ENCODE measurements at places on chromosomes 16 and 17. TPM values are rescaled to one million over a fixed set of nuclear protein-coding genes. Genes with fewer than 3 reads are reported as not detected.
A peak's percentile ranks its signal among the peaks of the same experiment; 100 is the strongest.

- no peak for DNase-seq
- H3K27me3 ChIP-seq, result no peaks in the 10 kb centered on the region
- H3K36me3 ChIP-seq, result no peaks in the 10 kb centered on the region
- H3K27ac ChIP-seq, result no peak overlapping the region
- H3K4me3 ChIP-seq, result no peak overlapping the region
- no peaks in the 10 kb centered on the region for H3K4me1 ChIP-seq
These were observed 20.5 kb downstream of the MYO15A start for GRCh38 chr17:18129041-18129502.

KANSL1 gene
- 28.9 TPM for total RNA-seq

DNA sequence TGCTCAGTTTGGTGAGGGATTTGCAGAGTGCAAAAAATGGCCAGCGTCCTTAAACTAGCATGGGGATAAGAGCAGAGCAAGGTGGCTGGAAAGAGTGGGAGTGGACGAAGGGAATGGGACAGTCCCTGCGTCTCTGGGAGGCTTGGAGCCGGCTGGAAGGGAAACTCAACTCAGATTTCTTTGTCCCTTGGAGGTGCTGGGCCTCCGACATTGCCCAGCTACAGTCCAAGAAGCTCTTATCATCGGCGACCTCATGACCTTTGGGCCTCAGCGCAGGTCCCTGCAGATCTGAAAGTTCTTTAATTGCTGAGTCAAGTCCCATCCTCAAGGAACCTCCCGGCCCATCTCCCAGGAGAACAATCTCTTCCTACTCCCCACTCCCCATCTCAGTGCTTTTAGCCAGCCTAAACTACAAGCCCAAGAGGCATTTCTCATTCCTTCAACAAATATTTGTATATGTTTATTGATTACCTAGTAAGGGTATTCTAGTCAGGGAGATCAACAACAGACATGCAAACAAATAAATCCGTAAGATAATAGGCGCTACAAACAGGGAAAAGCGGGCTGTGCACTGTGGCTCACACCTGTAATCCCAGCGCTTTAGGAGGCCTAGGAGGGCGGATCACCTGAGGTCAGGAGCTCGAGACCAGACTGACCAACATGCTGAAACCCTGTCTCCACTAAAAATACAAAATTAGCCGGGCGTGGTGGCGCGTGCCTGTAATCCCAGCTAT lies 985 bp upstream of the TMEM107 start:
- no peaks in the 10 kb centered on the region for H3K4me1 ChIP-seq
- H3K36me3 ChIP-seq, result no peaks in the 10 kb centered on the region
- peak overlapping the region; percentile 59 for H3K4me3 ChIP-seq
- no peak for DNase-seq
- no peaks in the 10 kb centered on the region for H3K27me3 ChIP-seq

DNA sequence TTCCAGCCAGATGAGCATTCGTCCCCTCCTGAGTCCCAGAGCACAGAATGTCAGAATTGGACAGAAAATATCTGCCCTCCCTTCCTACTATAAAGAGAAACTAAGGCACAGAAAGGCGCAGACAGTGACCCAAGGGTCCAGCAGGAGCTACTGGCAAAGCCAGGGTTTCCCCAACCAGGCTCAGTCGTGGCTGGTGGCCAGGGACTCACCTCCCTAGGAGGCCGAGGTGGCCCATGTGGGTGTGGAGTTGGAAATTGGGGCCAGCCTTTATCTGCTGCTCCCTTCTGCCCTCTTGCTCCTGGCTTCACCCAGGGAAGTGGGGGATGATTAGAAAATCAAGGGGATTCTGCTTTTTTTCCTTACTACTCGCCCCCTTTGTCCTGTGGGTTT lies 1.1 kb downstream of the DRC7 start:
- DNase-seq, result no peak
- no peaks in the 10 kb centered on the region for H3K36me3 ChIP-seq
- no peak overlapping the region for H3K4me3 ChIP-seq
- H3K27ac ChIP-seq, result no peak overlapping the region
- no peaks in the 10 kb centered on the region for H3K4me1 ChIP-seq

DNA sequence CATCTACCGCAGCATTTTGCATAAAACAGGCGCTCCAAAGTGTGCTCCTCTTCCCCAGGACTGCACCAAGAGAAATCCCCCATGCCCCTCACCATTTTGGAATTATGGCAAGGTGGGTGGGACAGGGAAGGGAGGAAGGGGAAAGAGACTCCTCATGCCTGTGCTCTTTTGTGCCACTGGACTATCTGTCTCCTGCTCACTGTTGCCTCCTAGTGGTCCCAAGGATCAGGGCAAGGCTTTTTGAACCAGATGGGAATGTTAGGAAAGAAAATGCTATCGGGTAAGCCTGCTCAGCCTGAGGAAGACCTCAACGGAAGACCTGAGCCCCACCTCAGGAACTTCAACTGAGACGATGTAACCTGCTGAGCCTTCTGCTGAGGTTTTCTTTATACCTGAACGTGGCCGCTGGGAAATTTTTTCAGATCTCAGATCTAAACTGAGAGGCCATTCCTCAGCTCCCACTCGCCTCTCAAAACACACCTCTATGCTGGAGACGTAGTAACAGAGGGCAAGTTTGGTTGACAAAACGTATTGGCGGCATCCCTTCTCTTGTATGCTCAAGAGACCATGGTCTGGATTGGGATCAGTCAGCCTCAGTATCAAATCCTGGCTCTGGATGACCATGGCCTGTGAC lies 58.3 kb downstream of the SPACA3 start:
- H3K4me1 ChIP-seq, result no peaks in the 10 kb centered on the region
- no peak overlapping the region for H3K27ac ChIP-seq
- H3K4me3 ChIP-seq, result no peak overlapping the region
- H3K36me3 ChIP-seq, result no peaks in the 10 kb centered on the region
- peak; percentile 42 for DNase-seq

- DNase-seq, result no peak
- H3K4me3 ChIP-seq, result no peak within 1 kb of the TSS
- no peaks in the 10 kb centered on the region for H3K27me3 ChIP-seq
- H3K27ac ChIP-seq, result no peak within 1 kb of the TSS
These were observed at the start of gene TEX19 for GRCh38 chr17:82358465-82359350. Gene TEX19, plus strand, starts transcription at chr17:82359247. Its CDS starts 2,904 bp downstream, at chr17:82362151.

CORO6 gene
- 72.1 TPM for total RNA-seq

CHP2 gene
- not detected for total RNA-seq

CRHR1 gene
- total RNA-seq, result not detected

Measured in heart left ventricle (tissue), 16 donors.